ENCODE measurements at places on chromosomes 7 and 10. TPM values are rescaled to one million over a fixed set of nuclear protein-coding genes. Genes with fewer than 3 reads are reported as not detected.

HOGA1 gene
- 3.6 TPM for total RNA-seq

SLIT1 gene
- total RNA-seq: not detected

CTAGE8 gene
- total RNA-seq: 3.1 TPM

NODAL gene
- total RNA-seq: not detected

NEURL1 gene
- 0.23 TPM for total RNA-seq

BICC1 gene
- 11.5 TPM for total RNA-seq

DNA sequence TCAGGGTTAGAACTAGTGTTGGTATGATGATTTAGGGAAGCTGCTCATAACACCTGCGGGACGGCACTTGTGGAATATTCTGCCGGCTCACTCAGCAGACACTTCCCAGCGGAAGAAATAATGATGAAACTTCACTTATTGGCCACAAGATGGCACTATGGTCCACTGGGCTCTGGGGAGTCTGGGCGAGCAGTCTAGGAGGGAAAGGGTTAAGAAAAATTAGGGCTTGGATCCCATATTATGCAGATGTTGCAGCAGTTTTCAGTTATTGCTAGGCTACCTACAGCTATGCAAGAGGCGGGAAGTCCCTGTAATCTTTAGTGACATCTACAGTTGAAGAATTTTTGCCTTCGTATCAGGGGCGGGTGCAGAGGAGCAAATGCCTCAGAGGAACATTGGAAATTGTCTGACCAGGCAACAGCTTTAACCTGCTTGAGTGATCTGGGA is 238.7 kb upstream of the PRSS58 start:
- DNase-seq: no peak

DNA sequence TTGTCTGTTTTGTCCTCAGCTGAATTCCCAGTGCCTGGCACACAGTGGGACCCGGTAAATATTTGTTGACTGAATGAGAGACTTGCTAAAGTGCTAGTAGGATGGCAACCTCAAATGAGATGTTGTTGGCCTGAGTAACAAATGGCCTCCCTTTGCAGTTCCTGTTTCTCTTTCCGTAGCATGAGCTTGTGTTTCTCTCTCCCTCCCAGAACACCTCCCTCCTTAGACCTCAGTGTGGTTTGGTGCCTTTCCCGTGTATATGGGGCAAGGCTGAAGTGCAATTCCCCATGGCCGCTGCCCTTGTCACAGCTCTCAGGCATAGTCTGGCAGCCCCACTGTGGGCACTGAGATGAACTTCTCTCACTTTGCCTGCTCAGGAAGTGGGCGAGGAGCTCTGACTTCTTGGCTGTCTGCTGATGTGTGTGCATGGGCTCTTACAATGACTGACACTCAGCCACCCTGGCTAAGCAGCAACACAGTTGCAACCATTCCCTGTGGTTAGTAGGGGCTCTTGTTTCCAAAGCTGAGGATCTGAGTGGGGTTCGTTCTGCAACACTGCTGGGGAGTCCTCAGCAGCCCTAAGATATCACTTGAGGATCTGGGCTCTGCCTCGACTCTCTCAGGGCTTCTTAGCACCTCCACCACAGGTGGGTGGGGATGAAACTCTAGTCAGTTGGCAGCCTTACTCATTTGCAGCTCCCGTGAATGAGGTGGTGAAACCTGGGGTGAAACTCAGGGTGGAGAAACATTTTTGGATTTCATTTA is 136.1 kb downstream of the ICA1 start:
- no peak for DNase-seq

DNA sequence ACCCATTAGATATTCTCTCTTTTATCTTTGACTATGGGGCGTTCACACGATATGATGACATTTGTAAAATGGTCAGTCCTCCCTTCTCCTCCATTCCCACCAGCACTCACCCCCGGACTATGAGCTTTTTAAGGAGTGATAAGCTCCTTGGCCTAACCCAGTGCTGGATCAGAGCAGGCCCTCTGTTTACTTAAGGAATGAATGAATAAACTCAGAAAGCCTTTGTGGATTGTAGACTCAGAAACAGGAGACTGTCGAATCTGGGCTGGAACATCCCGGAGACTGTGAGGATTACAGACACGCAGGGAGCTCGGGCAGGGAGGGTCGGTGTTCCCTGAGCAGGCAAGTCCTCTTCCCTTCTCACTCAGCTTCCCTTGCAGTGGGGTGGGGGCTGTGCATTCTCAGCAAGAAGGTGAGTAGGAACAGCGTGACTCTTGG is 6.8 kb upstream of the ZCCHC24 start:
- DNase-seq: no peak

DNA sequence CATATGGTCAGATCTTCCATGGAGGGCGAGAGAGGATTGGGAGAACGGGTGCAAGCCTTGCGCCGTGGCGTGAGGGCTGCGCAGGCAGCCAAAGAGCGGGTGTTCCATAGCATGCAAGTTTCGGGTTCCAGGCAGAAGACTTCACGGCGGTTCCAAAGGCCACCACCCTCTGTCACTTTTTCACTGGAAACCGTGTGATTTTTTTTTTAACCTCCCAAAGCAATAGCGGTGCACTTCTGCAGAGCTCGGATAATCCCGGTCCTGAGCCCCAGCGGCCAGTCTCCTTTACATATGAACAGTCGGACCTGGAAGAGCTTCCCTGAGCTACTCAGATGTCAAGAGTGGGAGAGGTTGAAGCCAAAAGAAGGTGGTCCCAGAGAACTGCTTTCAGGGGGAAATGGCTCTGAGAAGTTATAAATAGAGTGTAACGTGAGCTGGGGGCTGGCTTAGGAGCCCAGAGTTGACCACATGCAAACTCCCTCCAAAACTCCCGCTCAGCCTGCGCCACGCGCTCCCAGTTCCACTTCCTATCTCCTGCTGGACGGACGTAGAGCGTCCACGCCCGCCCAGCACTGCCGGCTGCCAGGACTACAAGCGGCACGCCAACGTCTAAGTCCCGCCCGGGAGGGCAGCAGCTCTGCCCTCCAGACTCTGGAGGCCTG is at the start of gene MEOX2:
Gene MEOX2 (minus strand): TSS at position 389 of the 662 bp plus-strand sequence. CDS start 281 bp downstream, at position 108.
- peak; percentile 62 for DNase-seq

DNA sequence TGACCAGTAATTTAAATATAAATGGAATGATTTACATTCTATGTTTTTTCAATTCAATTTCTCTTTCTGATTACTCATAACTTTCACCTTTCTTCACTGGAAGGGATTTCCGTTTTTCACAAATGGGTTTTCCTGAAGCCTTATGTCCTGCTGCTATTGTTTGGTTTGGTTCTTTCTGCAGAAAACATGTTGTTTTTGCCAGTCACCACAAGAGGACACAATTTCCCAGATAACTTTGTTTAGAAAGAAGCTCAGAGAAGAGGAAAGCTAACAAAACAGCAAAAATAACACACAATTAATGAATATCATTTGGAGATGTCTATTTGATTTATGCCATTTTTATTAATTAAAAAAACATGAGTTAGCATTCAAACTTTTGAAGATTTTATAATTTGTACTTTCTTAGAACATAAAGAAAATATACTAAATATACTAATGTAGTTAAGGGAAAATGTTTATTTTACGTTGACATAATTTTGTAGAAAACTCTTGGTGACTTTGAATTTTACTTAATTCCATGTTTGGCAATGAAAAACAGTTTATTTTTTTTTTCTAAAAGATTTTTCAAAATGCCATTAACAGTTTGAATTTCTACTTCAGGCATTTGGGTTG is 4.6 kb upstream of the TWIST1 start:
- no peak for DNase-seq

- DNase-seq: no peak
Observed at GRCh38 chr10:27723436-27723835, 22.2 kb downstream of the MKX start.

DNA sequence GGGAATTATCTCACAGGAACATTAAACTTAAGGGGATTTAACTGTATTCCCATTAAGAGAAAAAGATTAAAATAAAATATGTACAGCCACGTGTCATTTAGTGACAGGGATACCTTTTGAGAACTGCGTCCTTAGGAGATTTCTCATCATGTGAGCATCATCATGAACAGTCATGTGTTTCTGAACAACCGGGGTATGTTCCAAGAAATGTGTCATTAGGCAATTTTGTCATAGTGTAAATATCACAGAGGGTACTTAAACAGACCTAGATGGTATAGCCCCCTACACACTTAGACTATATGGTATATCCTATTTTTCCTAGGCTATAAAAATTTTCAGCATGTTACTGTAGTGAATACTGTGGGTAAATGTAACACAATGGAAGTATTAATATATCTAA is 840.3 kb downstream of the CNTNAP2 start:
- no peak for DNase-seq

GRCh38 chr7:64959072-64959747 is 31.6 kb downstream of the ZNF117 start:
- DNase-seq: no peak

- no peak for DNase-seq
Observed at GRCh38 chr10:88896372-88896993, 16.4 kb downstream of the STAMBPL1 start.

DNA sequence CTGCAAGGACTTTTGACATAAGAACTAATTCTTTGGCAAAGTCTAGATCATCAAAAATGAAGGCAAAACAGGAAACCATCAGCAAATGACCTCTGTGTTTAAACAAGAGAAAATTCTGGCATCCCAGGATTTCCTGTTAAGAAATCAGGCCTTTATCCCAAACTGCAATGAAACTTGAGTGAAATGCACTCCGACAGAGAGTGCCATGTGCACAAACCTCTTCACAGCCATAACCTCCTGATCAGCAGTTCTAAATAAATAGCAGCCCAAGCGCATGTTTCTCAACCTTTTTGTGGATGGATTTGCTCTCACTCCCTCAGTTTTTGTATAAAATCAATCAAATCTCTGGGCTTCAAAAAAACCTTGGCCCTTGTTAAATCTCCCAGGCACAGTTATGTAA is 107.7 kb upstream of the EEPD1 start:
- no peak for DNase-seq

DNA sequence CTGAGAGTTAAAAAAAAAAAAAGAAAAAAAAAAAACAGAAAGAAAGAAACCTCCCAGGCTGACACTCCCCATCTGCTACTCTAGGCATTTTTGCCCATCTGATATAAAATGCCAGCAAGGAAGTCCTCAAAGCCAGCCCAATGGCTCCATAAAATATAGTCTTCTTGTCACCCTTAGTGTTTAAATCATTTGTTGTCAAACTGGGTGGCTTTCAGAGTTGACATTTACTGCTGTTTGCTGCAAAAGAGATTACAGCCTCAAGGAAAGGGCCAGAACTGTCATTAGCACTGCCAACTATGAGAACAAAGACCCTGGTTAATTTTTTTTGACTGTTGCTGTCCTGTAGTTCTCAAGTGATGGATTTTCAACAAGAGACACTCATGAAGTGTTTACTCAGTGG is 86.5 kb downstream of the TRIL start:
- no peak for DNase-seq

DNA sequence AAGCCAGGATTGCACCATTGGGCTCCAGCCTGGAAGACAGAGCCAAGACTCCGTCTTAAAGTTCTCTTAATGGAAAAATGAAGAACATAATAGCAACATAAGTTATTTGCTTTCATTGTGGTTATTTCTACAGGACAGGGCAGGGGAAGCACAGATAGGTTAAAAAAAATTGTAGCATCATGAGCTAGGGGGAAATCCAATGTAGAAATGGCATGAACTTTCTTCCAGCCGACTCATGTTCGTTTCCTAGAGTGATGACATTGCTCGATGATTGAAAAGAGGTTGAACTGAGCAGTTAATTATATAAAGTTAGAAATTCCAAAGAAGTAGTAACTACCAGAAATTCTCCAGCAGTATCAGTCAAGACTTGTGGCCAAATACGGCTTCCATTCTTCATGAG is 64.9 kb downstream of the DAGLB start:
- no peak for DNase-seq

DNA sequence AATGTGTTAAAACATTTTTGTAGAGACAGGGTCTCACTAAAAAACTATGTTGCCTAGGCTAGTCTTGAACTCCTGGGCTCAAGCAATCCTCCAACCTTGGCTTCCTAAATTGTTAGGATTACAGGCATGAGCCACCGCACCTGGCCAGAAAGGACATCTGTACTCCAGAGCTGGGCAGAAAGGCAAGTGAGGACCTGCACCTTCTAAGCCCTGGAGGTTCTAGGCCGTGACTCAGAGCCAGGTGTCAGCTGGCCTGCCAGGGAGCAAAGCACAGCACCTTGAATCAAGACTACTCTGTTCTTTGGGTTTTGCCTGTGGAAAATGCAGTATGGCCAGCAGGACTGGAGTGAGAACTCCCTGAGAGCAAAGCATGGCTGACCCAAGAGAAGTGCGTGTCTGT is 396.5 kb downstream of the ADRA2A start:
- no peak for DNase-seq

DNA sequence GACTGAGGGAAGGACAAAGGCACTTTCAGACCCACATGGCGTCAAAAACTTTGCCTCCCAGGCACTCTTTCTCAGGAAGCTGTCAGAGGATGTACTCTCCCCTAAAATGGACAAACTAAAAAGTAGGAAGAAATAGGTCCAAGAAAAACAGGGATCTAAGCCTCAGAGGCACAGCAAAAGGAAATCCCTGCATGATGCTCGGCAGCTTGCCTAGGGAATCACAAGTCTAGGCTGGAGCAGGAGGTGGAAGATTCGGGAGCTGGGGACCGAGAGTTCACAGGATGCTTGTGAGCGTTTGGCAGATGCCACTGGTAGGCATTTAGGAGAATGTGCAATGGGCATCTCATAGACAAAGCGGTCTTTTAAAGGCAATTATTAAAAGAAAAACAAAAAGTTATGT is 60.8 kb downstream of the ATXN7L1 start:
- DNase-seq: no peak

Data from lower leg skin (tissue), 4 donors.